ENCODE measurements at places on chromosomes 7 and 10.

DNA sequence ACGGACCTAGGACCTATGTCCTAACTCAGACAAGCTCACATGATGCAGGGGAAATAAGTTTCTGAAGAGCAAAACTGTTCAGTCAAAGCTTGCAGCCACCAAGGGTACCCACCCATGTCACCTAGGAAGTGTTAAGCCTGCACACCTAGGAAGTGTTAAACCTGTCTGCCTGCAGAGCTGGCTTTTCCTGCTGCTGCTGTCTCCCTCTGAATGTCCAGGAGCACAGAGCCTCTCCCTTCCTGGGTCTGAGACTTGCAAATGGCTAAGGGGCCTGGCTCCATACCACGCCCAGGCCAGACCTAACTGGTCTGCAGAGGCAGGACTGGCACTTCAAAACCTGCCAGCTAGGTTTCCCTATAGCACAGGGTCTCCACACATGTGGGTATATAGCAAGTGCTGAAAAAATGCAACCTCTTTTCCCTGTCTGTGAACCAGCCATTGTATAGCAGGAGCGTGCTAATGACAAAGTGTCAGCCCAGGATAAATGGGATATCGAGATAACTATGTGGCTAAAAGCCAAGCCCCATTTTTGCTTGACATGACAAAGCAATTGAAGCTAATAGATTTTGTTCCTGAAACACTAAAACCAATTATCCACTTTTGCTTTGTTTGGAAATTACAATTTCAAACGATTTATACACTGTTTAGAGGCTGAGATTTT, 1.5 kb downstream of the GDF2 start:
- no peak for DNase-seq

DNA sequence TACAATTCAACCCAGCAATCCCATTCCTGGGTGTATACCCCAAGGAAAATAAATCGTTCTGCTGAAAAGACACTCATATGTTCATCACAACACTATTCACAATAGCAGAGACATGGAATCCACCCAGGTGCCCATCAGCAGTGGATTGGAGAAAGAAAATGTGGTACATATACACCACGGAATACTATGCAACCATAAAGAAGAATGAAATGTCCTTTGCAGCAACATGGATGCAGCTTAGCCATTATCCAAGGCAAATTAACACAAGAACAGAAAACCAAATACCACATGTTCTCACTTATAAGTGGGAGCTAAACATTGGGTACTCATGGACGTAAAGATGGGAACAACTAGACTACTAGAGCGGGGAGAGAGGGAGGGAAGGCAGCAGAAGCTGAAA, 207.8 kb downstream of the GATA3 start:
- no peak for DNase-seq

- DNase-seq = no peak
Measured at GRCh38 chr7:92061154-92061553, 73.1 kb downstream of the CYP51A1 start.

- DNase-seq = no peak
Measured at GRCh38 chr7:104883248-104883717, 130.7 kb upstream of the KMT2E start.

DNA sequence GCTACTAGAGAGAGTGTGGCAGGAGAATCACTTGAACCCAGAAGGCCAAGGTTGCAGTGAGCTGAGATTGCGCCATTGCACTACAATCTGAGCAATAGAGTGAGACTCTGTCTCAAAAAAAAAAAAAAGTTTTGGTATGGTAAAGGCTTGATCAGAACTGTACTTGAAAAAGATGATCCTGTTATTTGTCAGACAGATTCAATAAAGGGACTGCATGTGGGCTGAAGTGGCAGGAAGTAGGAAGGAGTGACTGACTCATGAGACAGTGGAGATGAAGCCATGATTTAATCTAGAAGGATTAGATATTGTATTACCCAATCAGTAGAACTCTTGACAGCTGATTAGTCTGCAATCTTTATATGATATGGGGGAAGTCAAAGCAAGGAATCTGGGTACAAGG, 2.7 kb upstream of the TMEM254 start:
- no peak for DNase-seq

DNA sequence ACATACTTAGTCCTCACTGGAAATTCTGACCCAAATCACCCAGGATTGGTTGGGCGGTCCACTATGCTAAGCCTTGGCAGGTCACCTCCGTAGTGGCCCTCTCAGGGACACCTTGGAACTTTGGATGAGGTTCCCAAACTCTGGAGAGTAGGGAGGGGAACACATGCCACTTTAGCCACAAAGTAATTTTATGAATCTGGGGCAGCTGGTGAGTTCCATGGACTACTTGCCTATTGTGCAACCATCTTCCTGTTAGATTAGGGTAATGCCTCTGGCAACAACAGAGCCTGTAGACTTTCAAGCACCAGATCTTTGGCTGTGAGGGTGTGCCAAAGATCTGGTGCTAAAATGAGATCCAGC, 77.7 kb downstream of the ITGB8 start:
- no peak for DNase-seq

DNA sequence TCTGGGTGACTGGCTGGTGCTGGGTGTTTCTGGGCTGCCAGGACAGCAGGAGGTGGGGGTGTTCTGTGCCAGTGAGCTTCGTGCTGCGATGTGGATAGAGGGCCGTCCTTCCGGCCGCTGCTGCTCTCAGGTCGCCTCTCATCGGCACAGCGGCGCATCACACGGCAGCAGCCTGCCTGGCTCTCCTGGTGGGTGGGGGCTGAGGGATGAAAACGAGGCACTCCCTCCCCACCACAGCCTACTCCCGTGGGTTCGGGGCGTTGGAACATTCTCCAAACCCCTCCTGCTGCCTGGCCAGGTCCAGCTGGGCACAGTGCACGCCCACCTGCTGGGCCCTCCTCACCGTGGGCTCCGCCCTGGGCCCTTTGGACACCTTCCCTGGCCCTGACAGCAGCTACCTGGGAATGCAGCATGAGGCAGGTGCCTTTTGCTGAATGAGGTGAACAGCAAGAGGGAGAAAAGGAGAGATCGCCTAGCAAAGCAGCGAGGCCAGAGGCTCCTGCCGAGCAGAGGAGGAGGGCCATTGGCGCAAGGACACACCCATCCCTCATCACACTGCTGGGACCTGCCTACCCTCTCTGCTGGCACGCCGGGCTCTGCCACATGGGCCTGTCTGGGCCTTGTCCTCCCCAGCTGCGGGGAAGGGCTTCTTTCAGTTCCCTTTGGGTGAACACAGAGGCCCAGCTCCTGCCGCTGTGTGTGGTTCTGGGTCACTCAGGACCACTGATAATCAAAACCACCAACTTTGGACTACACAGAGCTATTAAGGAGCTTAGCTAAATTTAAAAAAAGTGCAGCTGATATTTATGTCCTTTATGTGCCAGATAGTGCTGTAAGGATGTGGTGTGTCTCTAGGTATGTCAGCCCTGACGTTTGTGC, 33.4 kb downstream of the INPP5A start:
- no peak for DNase-seq

- DNase-seq = no peak
Measured at GRCh38 chr7:138226001-138226476, 149.8 kb downstream of the AKR1D1 start.

- DNase-seq = no peak
Measured at GRCh38 chr7:30906014-30906413, 5.6 kb upstream of the AQP1 start.

- DNase-seq = no peak
Measured at GRCh38 chr7:522071-522950, 2.7 kb upstream of the PDGFA start.

Measured in NK-92 treated with Interleukin-12 subunit alpha and Interleukin-12 subunit beta, amount 100 ng/mL, for 24 hours (cell line).